NCI-H524 (cell line): ENCODE measurements at places on chromosomes 2 and 18.

DNA sequence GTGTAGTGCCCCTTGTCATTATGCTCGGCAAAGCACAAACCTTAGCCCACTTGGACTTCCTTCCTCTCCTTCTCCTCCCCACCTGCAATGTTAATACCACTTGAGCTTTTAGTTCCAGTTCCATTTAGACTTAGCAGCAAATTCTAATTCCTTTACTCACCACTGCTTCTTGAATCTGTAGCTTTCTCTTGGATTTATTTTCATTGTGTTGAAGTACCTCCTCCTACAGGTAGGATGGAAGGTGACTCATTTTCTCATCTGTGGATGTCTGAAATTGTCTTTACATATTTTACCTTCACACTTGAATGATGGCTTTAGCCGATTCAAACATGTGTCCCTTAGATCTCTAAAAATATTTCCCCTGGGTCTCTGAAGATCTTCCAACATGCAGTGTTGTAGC, 32.8 kb upstream of the BIN1 start:
- no peak for DNase-seq

GRCh38 chr18:58338141-58338540, 290.8 kb downstream of the ALPK2 start:
- DNase-seq, result no peak

- no peak for DNase-seq
These were observed 338.2 kb downstream of the EIPR1 start for GRCh38 chr2:3039188-3040065.

DNA sequence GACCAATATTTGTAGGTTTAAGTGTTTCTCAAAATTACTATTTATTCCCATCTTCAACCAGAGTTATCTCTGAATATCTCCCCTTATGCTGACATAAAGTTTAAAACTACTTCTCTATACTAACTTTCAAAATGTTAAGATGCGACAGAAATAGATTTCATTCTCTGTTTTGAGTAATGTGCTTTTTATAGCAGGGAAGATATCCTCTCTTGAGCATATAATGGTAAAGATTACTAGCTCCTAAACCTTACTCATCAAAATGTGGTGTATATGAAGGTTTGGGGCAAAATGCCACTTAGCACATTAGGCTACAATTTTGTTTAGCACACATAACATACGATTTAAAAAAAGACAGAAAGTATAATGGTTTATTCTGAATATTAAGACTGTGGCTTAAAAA, 54.4 kb downstream of the CWC22 start:
- DNase-seq, result no peak

GRCh38 chr2:240250985-240251847, 110.8 kb upstream of the OTOS start:
- DNase-seq, result peak; percentile 61

- DNase-seq, result no peak
These were observed 105.9 kb upstream of the CREB1 start for GRCh38 chr2:207423886-207424285.

DNA sequence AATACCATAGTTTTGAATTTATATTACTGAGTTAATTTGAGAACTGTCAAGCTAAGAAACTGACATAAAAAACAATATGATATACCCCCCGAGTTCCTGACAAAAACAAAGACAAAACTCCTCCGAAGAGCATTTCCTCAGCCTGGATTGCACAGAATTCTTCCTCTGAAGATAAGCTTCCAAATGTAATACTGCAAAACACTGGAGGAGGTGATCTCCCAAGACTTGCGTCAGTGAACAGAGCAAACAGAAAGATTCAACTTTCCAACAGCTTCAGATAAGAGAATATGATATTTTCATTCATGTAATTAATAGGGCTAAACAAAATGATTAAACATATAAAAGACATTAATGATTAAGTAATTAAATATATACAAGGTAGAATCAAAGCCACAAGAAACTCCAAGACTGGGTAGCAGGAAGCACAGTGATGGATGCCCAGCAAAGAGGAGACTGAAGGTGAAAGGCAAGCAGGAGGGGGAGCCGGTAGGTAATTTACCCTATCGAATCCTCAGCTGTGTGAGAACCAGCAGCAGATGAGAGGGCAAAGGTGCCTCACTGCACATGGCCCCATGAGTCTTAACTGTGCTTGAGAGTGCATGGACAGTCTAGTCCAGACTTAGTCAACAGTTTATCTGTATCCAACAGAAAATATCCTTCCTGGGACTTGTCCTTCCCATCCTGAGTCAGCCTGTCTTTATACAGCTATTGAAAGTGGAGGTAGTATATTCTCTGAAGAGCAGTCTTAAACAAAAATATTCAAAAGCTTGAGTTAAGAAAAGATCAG, 18.3 kb upstream of the SERPINB3 start:
- no peak for DNase-seq

- no peak for DNase-seq
These were observed 23.6 kb upstream of the DOCK10 start for GRCh38 chr2:225065882-225066281.

- peak; percentile 14 for DNase-seq
These were observed 165.9 kb upstream of the PGAP1 start for GRCh38 chr2:197092431-197092830.

DNA sequence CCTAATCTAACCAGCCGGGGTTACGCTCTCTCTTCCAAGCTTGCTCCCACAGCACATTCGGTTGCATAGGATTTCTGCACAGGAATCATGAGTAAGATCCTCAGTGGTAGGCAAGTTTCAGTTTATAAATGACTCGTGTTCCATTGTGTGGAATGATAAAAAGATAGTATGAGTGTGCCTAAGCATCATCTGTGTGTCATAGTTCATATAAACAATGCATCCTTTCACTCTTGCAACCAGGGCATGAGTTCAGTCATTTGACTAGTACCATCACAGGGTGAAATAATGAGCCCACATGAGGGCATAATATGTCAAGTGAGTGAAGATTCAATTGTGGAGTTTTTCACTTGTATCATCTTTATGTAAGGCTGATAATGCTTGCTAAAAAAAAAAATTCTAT, 417.1 kb upstream of the CDH2 start:
- no peak for DNase-seq

GRCh38 chr2:144322379-144322778, 197.5 kb downstream of the ZEB2 start:
- no peak for DNase-seq

GRCh38 chr2:23602116-23602515, 217.1 kb downstream of the KLHL29 start:
- DNase-seq, result no peak

GRCh38 chr2:37656512-37657423, 14.7 kb downstream of the CDC42EP3 start:
- no peak for DNase-seq

DNA sequence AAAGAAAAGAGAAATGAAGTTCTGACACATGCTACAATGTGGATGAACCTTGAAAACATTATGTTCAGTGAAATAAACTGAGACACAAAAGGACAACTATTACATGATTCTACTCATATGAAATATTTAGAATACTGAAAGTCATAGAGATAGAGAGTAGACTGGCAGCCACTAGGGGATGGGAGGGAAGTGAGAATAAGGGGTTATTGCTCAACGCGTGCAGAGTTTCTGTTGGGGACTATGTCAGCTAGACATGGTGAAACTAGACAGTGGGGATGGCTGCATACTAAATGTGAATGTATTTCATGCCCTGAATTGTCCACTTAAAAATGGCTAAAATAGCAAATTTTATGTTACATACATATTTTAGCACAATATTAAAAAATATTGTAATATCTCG, 108.7 kb upstream of the ATL2 start:
- DNase-seq, result no peak

- DNase-seq, result peak; percentile 38
These were observed 81.1 kb downstream of the RAPH1 start for GRCh38 chr2:203453858-203454451.

- peak; percentile 92 for DNase-seq
These were observed 226.3 kb downstream of the MREG start for GRCh38 chr2:215787025-215787424.

DNA sequence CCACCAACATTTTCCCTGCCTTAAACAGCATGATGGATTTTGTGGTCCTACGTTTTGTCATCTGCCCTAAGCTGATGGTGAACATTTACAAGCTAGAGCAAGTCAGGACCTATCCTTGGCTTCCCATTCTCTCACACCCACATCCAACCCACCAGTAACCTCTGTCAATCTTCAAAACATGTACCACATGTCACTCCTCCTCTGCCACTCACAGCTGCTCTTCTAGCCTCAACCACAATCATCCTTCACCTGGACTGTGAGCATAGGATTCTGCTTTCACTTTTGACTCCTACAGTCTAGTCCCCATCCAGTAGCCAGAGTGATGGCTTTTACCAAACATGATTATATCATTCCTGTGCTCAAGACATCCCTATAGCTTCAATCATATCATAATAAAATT, 279.8 kb upstream of the DLGAP1 start:
- no peak for DNase-seq

GRCh38 chr2:239721991-239722759, 303.0 kb downstream of the NDUFA10 start:
- no peak for DNase-seq

DNA sequence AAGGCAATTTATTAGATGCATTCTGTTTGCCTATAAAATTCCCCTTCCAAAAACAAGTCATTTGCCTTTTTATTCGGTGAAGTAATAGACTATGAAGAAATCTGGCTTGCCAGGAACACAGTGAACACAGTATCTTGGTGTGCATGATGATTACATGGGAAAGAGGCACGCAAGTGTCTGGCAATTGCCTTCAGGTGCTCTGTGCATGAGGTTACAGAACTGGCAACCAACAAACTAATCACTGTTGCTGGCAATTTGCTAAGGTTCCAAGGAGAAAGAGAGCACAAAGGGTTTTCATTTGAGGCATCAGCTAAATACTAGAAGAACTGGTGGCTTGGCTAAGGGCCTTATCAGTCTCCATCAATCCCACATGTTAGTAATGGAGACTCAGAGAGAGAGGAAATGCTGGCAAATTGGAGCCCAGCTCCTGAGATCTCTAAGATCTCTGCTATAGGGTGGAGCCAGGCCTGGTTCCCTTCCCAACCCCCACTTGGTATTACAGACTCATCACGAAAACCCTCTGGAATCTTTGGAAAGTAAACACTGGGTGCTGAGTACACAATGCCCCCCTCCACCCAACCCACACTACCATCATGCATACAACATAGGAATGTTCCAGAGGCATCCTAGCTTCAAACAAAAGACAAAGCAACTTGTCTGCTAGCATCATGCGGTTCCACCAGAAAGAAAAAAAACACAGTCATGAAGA, 10.4 kb downstream of the RNF152 start:
- no peak for DNase-seq

DNA sequence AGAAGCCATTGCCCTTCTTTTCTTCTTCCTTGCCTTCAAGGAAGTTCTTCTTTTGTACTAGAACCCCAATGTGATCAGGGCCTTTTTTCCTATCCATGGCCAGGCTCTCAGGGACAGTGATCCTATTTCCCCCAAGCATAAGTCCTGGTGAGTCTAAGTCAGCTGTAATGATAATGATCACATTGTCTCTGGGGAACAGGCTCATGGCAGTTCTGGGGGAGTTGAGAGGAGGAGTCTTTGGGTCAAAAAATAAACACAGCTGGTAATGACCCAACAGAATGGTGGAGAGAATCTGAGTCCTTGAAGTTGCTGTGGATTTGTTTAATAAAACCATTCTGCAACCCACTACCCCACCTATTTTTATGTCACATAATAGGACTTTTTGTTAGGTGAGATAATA, 96.6 kb downstream of the SOCS6 start:
- no peak for DNase-seq

DNA sequence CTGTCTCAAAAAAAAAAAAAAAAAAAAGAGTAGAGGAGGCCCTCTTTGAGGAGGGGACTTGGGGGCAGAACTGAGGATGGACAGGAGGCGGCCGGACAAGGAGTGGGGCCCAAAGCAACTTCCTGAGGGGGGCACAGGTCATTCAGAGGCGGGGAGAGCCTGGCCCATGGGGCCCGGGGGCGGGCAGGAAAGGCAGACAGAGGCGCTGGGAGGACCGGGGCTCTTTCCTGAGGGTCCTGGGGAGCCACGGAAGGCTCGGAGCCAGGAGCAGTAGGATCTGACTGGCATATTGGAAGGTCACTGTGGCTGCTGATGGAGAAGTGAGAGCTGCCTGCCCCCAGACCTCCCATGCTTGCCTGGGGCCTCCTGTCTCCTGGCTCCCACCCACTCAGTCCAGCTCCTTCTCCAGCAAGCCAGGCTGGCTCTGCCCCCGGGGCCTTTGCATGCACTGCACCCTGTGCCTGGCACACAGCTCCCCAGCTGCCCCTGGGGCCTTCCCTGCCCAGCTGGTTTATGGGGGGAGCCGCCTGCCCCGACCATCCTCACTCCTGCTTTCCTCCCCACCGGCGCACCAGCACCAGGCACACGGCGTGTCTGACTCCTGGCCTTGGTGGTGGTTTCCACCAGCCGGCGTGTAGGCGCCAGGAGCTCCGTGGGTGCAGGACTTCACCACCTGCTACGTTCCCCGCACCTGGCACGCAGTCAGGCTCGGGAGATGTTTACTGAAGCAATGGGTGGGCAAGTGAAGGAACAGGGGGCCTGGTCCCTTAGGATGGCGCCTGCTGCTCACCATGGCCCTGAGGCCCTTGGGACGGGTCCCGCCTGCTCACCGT, 5.6 kb downstream of the ESPNL start:
- DNase-seq, result no peak

GRCh38 chr2:2735041-2735440, 404.0 kb upstream of the MYT1L start:
- DNase-seq, result no peak

GRCh38 chr2:225122583-225123486, 80.6 kb upstream of the DOCK10 start:
- DNase-seq, result no peak

DNA sequence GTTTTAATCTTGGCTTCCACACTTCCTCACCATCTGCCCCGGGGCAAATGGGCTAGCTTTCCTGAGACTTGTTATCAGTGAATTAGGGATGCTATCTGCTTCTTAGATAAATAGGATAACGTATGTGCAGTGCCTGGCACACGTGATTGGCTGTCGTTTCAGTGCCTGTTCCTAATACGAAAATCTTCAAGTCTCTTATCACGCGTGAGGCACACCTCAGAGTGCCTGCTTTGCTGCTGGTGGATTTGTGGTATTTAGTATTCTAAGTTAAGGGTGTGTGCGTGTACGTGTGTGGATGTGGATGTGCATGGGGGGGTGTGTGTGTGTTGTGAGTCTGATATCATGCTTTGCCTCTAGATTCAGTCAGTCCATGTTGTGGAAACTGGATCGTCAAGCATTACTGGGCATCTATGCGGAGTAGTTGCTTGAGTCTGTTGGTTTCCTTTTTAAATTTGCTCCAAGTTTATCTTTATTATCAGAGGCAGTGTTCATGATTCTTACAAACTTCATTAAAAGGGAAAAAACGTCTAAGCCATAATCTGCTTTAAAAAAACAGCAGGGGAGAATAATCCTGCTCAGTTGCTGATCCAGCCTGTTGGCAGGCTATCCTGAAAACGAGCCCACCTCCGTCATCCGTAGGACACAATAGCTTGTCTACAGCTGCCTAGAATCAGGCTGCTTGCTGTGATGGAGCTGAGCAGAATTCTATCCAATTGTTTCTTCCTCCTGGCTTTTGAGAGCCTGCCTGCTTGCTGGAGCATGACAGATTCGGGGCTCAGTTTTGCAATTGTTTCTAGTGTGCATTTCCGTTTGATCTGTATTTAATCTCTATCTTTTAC, 6.6 kb downstream of the SH3RF3 start:
- peak; percentile 62 for DNase-seq
